ENCODE measurements at places on chromosomes 6 and 20.

DNA sequence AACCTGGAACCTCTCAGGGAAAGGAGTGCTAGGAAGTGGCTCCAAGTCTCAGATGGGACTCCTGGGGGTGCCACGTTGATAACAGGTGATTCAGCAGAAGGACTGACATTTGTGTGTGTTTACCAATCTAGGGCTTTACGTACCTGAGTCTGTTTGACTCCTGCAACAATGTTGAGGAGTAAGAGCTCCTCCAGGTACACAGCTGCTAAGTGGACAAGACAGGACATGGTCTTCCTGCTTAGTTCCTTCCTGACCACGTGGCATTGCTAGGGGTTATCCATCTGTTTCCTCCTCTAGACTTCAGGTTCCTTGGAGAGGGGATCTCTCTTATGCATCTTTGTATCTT, 164.5 kb upstream of the SLC24A3 start:
- no peak for DNase-seq

GRCh38 chr6:30169658-30170614, 6.6 kb downstream of the TRIM15 start:
- peak; percentile 70 for DNase-seq

GRCh38 chr6:143549221-143549948, 37.9 kb upstream of the FUCA2 start:
- DNase-seq = peak; percentile 72

- DNase-seq = no peak
These were observed 603.1 kb downstream of the HACE1 start for GRCh38 chr6:104256646-104257045.

- DNase-seq = no peak
These were observed 81.5 kb downstream of the RREB1 start for GRCh38 chr6:7189101-7189758.

- DNase-seq = no peak
These were observed 49.5 kb upstream of the FBXO30 start for GRCh38 chr6:145863988-145864616.

DNA sequence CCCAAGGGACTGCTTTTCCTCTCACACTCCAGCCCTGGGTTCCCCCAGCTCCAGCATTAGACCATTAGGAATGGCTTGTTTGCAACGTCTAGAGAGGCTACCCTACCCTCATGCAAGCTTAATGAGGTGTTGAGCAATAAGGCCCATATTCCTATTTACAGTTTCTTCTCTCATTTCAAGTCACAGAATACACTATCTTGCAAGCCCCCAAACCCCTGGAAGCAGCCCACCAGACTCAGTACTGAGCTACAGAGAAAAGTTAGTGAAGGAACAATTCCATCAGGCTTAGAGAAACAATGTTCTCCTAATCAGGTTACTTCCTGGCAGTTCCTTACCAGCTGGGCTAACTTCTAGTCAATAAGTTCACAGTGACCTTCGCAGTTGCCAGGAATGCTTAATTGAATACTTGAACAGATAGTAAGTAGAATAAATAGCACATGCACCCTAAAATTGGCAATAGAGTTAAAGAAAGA, 606.5 kb upstream of the NOX3 start:
- no peak for DNase-seq

DNA sequence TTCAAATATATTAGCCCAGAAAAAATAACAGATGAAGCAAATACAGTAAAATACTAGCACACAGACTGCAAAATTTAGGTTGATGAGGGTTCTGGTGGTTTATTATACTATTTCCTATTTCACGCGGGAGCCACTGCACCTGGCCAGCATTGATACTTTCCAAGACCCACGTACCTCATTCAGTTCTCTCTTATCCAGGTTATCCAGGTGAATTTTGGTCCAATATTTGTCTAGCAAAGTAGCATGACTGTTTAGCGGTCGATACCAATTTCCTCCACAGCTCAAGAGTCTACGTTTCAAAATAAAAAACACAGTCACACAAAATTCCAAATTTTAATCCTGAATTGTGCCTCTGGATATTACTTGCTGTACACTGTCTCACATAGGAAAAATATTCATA, 34.8 kb downstream of the MDN1 start:
- no peak for DNase-seq

GRCh38 chr6:5293692-5294091, 32.4 kb downstream of the FARS2 start:
- no peak for DNase-seq

GRCh38 chr6:121201105-121201504, 133.2 kb downstream of the TBC1D32 start:
- DNase-seq = no peak

GRCh38 chr20:25744261-25744660, 47.6 kb upstream of the ZNF337 start:
- no peak for DNase-seq

DNA sequence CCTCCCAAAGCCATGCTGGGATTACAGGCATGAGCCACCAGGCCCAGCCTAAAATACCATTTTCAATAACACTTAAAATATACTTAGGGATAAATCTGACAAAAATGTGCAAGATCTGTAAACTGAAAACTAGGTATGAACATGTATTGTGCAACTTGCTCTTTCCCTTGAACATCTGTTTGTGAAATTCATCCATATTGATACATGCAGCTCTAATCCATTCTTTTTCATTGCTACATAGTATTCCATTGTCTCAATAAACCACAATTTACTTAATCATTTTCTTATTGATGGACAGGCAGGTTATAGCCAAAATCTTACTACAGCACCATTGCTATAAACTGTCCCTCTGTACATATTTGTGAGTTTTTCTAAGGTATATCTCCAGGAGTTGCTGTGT, 4.7 kb upstream of the SLC22A16 start:
- DNase-seq = no peak

- DNase-seq = peak; percentile 72
These were observed 65.3 kb downstream of the AFG1L start for GRCh38 chr6:108359901-108360882.

DNA sequence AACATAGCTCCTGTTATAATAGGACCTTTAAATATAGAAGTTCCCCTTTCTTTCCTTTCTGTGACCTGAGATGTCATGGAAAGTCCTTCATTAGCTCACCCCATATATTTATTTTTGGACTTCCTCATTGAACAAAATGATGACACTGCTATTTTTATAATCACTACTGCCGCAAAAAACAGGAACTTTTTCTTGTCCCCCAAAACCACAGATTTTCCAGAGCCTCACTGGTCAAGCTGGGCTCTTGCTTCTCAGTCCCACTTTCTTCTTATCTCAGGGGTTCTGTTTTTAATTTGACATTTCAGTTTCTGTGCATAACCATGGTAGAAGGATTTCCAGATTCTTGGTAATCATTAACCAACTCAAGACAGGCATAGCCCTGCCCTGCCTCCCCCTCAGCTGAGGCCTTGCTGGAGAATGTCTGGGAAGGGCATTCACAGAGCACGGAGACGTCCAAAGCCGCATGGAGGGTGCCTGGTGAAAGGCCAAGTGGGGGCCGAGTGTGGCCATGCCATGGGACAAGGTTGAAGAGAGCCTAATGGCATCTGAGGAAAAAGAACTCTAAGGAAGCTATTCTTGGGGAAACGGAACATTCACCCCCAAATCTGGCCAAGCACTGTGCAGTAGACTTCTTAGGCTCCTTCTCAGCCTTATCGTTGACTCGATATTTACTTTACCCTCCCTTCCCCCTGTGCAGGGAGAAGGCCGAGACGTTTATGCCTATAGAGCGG, 73.7 kb downstream of the EDN1 start:
- no peak for DNase-seq

- DNase-seq = no peak
These were observed 45.6 kb downstream of the NFATC2 start for GRCh38 chr20:51496964-51497363.

- DNase-seq = peak; percentile 30
These were observed 102.5 kb upstream of the FAM8A1 start for GRCh38 chr6:17497535-17498095.

DNA sequence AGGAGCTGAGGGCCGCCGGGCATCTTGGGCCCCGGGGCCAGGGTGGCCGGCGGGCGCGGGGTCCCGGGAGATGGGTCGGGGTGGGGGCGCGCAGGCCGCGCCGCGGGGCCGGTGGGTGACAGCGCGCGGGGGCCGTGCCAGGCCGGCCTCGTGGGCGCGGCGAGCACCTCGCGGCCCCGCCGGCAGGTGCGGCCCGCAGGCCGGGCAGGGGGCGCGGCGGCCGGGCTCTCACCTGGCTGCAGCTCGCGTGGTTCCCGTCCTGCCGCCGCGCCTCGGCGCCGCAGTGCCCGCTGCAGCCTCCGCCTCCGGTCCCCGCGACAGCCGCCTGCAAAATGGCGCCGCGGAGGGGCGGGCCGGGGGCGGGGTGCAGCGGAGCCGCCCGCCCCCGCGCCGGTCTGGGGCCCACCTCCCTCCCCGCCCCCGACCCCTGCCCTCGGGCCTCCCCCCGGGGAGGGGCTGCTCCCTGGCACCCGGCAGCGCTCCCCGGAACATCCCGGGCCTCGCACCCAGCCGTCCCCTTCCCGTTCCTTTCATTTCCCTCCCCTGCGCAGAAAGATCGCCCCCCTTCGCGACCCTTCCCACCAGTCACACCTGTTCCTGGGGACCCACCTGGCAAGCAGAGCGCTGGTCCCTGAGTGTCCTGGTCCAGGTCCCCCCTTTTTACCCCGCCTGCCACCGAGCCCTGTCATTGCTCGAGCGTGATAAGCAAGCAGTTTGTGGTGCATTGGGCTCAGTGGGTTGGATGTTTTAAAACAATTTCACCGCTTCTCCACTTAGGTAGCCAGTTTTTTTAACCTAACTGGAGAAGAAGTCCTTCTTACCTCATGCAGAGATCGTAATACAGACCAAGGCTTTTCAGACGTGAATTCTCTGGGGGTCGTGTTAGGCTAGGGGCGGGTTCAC, at the start of gene SLC23A2:
Gene SLC23A2 (minus strand): TSS at position 337 of the 903 bp plus-strand sequence. CDS start 68,948 bp downstream, outside the sequence.
- peak; percentile 55 for DNase-seq

DNA sequence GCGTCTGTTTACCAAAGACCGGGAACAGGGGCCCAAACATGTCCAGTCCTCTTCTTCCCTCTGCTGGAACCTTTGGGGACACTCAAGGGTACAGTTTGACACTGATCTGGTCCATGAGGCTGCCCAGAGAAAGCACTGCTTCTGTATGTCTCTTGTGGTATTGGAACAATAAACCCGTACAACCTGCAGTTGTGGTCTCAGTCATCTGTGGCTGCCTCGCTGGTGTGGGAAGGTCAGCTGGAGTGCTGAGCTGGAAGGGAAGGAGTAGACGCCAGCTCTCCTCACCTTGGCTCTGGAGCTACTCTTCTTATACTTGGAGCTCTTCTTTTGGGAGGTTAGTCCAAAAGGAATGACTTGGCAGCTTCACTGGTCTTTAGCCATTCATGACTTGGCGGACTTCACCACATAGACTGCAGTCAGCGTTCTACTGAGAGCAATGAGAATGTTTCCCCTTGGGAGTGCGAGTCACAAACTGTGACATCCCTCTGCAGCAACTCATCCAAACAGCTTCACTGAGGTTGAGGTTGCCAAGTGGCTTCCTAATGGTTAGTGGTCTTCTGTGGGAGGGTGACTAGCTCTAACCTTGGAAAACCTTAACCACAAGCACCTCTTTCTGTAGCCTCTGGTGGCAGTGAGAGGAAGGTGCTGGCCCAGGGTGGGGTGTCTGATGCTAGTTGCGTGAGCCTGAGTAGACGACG, 81.2 kb downstream of the ASXL1 start:
- peak; percentile 84 for DNase-seq

DNA sequence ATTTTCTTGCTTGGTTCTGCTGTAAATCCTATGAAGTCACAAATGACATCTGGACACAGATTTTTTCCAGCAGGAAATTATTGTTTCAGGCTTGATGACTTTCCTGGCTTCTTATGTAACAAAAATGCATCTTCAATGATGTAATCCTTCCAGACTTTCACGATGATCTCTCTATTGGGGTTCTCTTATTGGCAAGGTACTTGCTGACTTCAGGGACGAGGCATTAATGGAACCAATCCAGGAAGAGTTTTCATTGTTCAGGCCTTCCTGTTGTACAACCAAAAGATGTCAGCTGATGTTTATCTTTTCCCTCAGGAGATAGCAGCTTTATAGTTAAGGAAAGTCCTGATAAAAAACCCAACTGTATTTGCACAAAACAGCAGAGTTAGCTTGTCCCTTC, 118.5 kb upstream of the MMS22L start:
- DNase-seq = peak; percentile 9

GRCh38 chr6:37282371-37282770, 24.4 kb upstream of the TMEM217 start:
- DNase-seq = no peak

DNA sequence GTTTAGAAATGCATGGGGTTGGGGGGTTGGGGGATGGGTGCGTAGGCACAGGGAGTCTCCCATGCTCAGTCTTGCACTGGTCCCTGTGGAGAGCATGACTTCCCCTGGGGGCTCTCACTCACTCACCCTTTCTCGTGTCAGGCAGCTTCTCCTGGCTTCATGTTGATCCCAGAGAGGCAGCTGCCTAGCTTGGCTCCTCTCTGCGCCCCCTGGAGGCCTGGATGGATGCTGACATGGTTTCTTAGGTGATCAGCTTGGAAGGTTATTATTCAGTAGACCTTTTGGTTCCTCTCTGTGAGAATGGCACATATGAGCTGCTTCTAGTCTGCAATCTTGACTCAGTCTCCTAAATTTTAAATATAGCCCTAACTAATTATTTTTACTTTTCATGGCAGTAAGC, 109.3 kb upstream of the FAM83B start:
- DNase-seq = peak; percentile 28

GRCh38 chr6:144745439-144745838, 460.3 kb downstream of the UTRN start:
- DNase-seq = no peak

GRCh38 chr6:136962661-136963060, 40.6 kb downstream of the SLC35D3 start:
- peak; percentile 29 for DNase-seq

- no peak for DNase-seq
These were observed 139.7 kb downstream of the MTHFD1L start for GRCh38 chr6:151005164-151005563.

GRCh38 chr6:156279261-156279969, 497.8 kb upstream of the ARID1B start:
- DNase-seq = no peak

DNA sequence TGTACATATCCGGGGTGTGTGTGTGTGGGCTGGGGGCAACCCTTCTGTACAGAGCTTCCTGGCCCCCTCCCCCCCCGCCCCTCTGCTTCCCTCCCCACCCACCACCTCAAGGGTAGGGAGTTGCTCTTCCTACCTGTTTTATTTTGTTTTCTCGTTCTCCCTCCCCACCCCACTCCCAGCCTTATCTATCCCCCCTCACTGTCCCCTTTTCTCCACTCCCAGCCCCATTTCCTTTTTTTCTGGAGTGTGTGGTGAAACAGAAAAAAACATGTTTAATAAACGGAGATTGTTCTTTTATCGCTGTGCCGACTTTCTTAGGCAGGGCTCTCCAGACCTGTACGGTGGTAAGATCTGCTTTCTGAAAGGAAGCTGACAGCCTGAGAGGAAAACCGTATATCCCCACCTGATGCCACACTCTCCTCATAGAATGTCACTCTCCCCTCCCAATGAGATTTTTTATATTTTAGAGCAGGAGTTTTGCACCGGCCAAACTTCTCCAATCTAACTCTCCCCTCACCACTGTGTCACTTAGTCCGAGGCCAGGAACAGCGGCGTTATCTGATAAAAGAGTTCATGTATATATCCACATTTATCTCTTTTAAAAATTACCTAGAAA, 875 bp upstream of the ZBTB9 start:
- DNase-seq = peak; percentile 28
